ENCODE measurements at places on chromosomes 3 and 15.

- H3K4me3 ChIP-seq, result no peak overlapping the region
- H3K4me1 ChIP-seq, result no peaks in the 10 kb centered on the region
- H3K27me3 ChIP-seq, result no peaks in the 10 kb centered on the region
- no peak for DNase-seq
- peaks cover 31% of the 10 kb centered on the region for H3K36me3 ChIP-seq
- no peak overlapping the region for H3K27ac ChIP-seq
These were observed 94.0 kb upstream of the MEX3B start for GRCh38 chr15:82139823-82140268.

DNA sequence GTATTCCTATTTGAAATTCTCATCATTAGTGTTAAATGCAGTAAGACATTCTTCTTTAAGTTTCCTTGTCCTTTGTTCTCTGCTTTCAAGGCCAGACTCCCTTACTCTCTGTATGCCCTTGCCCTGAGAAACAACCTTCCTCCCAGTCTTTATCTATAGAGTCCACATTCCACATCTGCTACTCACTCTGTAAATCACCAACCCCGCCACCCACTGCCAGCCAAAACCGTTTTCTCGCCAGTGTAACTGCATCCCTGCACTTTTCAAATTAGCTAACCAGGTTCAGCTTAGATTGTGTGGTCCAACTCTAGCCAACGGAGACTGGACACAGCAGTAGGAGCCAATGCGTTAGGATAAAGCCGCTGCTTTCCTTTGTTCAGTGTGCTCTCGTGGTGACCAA, 402.4 kb upstream of the PDZRN3 start:
- H3K4me1 ChIP-seq, result no peaks in the 10 kb centered on the region
- no peaks in the 10 kb centered on the region for H3K27me3 ChIP-seq
- H3K27ac ChIP-seq, result no peak overlapping the region
- H3K4me3 ChIP-seq, result no peak overlapping the region
- no peaks in the 10 kb centered on the region for H3K36me3 ChIP-seq

DNA sequence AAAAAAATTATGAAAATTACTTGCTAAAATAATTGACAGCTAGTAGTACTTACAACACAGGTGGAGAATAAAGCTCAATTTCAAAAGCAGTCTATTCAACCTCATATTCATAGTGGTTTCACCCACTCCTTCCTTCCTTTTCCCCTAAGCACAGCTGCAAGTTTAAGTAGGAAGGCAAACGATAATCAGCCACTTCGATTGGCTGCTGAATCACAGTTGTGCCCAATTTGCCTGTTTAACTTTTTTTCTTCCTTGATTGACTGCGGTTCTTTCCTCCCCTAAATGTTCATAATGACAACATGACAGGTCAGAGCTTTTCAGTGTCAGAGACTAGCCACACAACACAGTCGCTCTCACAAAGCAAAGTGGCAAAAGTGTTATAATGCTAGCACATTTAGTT, 468.0 kb upstream of the GBE1 start:
- no peak overlapping the region for H3K27ac ChIP-seq
- no peak overlapping the region for H3K4me3 ChIP-seq
- no peaks in the 10 kb centered on the region for H3K36me3 ChIP-seq
- H3K4me1 ChIP-seq, result peaks cover 13% of the 10 kb centered on the region
- no peak for DNase-seq

GRCh38 chr3:156583469-156583868, 28.6 kb upstream of the SSR3 start:
- no peaks in the 10 kb centered on the region for H3K4me1 ChIP-seq
- no peaks in the 10 kb centered on the region for H3K27me3 ChIP-seq
- no peaks in the 10 kb centered on the region for H3K36me3 ChIP-seq
- DNase-seq, result no peak
- no peak overlapping the region for H3K4me3 ChIP-seq

DNA sequence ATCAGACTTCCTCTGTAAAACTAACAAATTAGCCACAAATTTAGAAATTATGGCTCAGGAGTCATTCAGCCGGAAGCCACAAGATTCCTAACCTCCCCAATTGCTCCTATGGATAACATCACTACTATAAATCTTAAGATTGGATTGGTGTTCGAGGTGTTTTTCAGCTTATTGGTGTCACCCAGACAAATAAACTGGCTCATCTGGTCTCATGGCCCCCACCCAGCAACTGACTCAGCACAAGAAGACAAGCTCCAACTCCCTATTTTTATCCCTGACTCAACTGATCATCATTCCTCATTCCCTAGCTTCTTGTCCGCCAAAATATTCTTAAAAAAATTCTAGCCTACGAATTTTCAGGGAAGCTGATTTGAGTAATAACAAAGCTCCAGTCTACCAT, 135.1 kb upstream of the STRIT1 start:
- no peak overlapping the region for H3K4me3 ChIP-seq
- H3K27ac ChIP-seq, result no peak overlapping the region
- H3K27me3 ChIP-seq, result no peaks in the 10 kb centered on the region

Data from T-cell (primary cell).